ENCODE measurements at places on chromosomes 5 and 9. TPM values are rescaled to one million over a fixed set of nuclear protein-coding genes. Genes with fewer than 3 reads are reported as not detected.

DNA sequence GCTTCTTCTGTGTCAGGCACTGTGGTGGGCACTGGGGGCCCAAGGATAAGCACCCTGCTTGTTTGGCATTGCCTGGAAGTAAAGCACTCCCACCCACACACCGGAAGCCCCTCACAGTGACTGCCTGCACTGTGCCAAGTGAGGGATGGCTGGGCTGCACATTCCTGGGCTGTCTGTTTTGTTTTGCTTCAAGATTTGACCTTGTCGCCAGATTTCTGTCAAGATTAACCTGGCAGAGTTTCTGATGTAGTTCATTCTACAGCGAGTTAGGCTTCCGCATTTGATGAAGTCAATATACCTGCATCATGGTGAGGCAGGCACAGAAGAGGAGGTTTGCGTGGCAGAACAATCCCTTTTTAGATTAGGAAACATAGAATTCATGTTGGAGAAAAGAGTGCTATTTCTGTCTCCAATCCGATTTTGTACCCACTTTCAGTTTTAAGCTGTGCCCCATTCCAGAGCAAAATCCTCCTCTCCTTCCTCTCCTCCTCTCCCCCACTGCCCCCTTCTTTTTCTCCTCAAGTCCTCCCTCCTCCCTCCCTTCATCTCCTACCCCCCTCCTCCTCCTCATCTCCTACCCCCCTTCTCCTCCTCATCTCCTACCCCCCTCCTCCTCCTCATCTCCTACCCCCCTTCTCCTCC is 14.4 kb upstream of the BOD1 start:
- no peak overlapping the region for H3K27ac ChIP-seq

DNA sequence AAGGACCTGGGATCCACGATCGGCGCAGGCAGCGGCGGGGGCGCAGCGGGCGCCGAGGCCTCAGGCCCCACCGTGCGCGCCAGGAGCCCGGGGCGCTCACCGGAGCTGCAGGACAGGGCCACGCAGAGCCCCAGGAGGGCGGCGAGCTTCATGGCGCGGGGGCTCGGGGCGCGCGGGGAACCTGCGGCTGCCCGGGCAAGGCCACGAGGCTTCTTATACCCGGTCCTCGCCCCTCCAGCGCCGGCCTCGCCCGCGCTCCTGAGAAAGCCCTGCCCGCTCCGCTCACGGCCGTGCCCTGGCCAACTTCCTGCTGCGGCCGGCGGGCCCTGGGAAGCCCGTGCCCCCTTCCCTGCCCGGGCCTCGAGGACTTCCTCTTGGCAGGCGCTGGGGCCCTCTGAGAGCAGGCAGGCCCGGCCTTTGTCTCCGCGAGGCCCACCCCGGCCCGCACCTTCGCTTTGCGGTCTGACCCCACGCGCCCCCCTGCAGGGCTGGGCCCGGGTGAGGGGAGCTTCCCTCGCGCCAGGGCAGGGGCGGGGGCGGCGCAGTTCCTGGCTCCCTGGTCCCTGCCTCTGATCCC is at the start of gene SCGB3A1:
TSS of gene SCGB3A1 (minus strand) at position 189 of the 577 bp plus-strand sequence. CDS start at position 152, 37 bp downstream.
- H3K36me3 ChIP-seq = no peaks in the 10 kb centered on the region
- no peak within 1 kb of the TSS for H3K27ac ChIP-seq
- H3K4me1 ChIP-seq = no peaks in the 10 kb centered on the region
- no peak within 1 kb of the TSS for H3K4me3 ChIP-seq
- no peak for DNase-seq

MRPS2 gene
- 85.1 TPM for total RNA-seq

DNA sequence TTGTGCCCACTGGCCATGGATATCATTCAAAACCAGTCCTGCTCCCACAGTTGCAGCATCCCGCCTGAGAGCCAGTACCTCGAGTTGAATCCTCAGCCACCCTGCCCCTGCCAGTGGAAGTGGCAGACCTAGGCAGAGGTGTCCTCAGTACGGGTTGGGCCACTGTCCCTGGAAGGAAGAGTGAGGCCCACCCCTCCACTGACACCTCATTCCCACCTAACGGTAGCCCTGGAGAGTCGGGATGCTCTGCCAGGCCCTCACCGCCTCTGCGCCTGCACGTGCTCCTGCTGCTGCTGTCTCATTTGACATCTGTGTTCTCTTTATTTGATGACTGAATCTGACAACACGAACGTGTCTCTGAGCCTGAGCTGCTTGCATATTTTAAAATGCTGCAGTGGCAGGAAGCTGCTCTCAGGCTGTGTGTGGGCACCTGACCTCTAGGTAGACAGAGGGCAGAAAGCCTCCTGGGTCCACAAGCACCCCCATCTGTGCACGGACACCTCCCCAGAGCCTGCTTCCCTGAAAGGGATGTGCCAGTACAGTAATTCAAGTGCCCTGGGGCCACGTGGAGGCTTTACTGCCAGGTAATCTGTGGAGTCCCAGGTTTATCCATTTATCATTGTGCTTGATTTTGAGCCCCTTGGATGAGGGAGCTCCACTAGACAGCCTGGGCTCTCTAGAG is 194.7 kb downstream of the CACNA1B start:
- no peak overlapping the region for H3K4me3 ChIP-seq
- H3K36me3 ChIP-seq = no peaks in the 10 kb centered on the region
- no peaks in the 10 kb centered on the region for H3K27me3 ChIP-seq
- H3K4me1 ChIP-seq = no peaks in the 10 kb centered on the region
- no peak overlapping the region for H3K27ac ChIP-seq

GRCh38 chr9:33227008-33227398 is 13.0 kb upstream of the SPINK4 start:
- H3K4me1 ChIP-seq = peaks cover 41% of the 10 kb centered on the region
- H3K27ac ChIP-seq = no peak overlapping the region
- H3K4me3 ChIP-seq = no peak overlapping the region
- H3K36me3 ChIP-seq = no peaks in the 10 kb centered on the region
